ENCODE measurements at places on chromosomes 11 and 22.
A peak's percentile ranks its signal among the peaks of the same experiment; 100 is the strongest.

- no peak for DNase-seq
Measured at GRCh38 chr11:47067401-47067800, 109.3 kb downstream of the ARFGAP2 start.

DNA sequence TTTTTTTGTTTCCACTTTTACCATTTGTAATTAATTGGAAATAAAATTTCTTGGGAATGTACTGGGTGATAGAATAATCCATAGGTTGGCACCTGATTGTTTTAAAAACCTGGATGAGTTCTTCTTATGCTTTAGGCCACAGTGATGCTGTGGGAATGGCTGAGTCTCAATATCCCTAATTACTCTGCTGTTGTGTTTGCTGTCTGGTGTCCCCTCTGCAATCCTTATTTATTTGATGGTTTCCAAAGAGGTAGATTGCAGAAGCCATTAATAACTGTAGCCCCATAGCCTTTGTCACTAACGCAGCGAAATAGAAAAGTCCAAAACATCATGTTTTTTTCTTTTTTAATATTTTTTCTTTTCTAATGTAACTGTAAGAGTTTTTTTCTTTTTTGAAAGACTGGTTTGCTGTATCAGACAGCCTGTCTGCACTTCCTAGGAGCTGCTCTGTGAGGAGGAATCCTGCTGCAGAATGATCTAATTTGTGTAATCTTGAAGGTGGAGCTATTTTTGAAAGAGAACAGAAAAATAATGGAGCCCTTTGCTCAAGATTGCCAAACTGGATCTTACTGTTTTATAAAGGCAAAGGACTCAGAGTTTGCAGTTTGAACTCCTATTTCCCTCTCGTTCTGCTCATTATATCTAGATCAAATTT is 14.9 kb downstream of the PACS1 start:
- no peak for DNase-seq

- DNase-seq = no peak
Measured at GRCh38 chr11:119774172-119774763, 45.3 kb upstream of the NECTIN1 start.

- peak; percentile 10 for DNase-seq
Measured at GRCh38 chr11:3126901-3127691, 38.0 kb downstream of the OSBPL5 start.

GRCh38 chr11:63888170-63889086 is 28.5 kb downstream of the RCOR2 start:
- DNase-seq = peak; percentile 63

DNA sequence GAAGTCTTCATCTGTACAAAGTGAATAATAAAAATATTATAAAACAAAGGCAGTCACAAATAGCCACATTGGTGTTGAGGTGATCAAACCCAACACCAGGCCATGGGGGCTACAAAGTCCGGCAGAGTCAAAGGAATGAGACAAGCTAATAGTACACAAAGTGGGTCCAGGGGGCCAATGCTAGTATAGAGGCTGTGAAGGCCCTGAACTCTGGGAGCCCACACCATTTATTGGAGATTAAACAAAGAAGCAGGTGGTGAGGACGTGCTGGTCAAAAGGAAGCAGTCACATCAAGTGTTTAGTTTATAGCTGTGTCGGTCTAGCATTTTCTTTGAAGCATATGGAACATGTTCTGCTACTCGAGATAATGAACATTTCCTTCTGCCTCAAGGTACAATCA is 58.6 kb upstream of the CCT8L2 start:
- DNase-seq = no peak

- DNase-seq = no peak
Measured at GRCh38 chr11:128832121-128832497, 35.0 kb downstream of the KCNJ1 start.

- DNase-seq = no peak
Measured at GRCh38 chr11:43440486-43440885, 81.8 kb downstream of the TTC17 start.

DNA sequence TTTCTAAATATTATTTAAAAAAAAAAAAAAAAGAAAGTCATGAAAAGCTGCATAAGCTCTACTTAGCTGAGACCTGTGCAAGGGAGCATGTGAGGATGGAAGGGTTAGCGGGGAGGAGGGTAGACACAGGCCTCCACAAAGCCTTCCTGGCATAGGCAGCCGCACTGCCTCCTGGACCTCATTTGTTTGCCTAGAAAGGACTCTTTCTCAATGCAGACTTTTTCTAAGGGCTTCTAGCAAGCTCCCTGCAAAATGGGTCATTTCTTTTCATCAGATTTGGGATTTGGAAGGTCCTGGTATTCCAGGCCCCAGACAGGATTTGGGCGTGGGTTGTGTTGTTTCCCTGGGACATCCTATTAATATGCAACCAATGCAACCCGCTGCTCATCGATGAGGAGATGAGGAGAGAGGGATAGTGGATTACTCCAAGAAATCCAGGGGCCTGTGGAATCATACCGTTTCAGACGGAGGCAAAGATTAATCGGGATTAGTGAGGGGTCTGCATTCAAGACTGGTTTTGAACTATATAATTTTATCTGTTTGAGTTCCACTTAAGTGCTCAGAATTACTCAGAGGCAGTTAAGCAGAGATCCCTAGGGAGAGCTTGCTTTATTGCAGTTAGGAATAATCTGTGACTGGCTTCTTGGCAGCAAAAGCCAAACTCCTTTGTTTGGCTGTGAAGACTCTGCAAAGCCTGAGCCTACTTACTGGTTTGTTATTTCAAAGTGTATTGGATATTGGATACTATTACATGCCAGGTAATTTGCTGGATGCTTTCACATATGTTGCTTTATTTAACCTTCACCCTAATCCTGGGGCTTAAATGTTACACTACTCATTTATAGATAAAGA is 106.9 kb upstream of the NAV2 start:
- DNase-seq = no peak

Measured in CD4-positive, alpha-beta T cell treated with Interleukin-15 for 1 hour (primary cell).